AG09319 (cell line): ENCODE measurements at places on chromosomes 5 and 9.

GRCh38 chr5:51810592-51810991, 427.3 kb downstream of the ISL1 start:
- no peak for DNase-seq

DNA sequence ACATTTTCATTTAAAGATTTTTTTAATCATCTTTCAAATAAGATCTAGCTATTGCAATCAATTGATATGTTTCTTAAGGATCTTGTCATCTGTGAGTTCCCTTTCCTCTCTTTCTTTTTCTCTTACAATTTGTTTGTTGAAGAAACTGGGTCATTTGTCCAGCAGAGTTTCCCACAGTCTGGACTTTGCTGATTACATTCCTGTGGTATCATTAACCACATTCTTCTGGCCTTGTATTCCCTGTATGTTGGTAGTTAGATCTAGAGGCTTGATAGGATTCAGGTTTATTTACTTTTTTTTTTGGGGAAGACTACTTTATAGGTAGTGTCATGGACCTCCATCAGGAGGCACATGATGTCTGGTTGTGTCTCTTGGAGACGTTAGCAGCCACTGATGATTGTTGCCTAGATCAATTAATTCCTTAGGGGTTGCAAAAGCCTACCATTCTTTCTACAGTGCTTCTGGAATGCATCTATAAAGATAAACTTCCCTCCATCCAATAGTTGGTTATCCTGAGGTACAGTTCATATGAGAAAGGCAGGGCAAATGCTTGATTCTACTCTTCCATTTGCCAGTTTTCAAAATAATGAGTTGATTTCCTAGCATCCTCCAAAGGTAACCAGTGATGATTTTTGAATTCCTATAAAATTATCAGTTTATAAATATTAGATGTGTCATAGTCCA, 14.3 kb downstream of the PDE8B start:
- peak; percentile 10 for DNase-seq

GRCh38 chr5:156587012-156587411, 260.0 kb downstream of the SGCD start:
- DNase-seq = no peak

DNA sequence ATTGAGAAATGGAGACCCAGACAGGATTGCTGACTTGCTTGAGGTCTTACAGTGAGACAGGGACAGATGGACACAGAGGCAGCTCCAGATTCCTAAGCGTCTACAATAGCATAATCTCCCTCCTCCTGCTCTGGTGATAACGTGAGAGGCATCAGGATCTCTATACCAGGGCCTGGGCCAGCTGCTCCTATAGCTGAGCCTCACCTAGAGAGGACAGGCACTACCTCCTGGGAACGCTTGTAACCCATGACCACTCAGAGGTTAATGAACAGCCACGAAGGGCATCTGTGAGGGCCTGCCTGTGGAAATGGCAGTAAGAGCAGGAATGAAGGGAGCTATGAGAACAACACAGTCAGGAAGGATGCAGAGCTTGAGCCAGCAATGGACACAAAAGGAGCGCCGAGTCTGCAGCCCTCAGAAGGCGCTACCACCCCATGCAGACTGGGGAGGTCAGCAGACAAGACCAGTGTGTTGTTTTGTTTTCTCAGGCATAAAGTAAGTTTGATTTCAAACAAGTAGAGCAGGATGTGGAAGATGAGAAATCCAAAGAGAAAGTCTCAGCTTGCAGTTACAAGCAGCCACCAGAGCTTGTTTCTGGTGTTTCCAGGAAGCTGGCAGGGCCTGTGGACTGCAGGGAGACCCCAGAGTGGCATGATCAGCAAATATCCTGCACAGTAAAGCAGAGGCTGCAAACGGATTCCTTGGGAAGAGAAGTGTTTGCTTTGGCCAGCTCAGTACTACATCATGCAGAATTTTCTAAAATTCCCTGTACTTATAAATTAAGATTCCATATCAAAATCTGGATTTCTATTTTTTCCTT, 17.4 kb downstream of the ANKS6 start:
- no peak for DNase-seq

DNA sequence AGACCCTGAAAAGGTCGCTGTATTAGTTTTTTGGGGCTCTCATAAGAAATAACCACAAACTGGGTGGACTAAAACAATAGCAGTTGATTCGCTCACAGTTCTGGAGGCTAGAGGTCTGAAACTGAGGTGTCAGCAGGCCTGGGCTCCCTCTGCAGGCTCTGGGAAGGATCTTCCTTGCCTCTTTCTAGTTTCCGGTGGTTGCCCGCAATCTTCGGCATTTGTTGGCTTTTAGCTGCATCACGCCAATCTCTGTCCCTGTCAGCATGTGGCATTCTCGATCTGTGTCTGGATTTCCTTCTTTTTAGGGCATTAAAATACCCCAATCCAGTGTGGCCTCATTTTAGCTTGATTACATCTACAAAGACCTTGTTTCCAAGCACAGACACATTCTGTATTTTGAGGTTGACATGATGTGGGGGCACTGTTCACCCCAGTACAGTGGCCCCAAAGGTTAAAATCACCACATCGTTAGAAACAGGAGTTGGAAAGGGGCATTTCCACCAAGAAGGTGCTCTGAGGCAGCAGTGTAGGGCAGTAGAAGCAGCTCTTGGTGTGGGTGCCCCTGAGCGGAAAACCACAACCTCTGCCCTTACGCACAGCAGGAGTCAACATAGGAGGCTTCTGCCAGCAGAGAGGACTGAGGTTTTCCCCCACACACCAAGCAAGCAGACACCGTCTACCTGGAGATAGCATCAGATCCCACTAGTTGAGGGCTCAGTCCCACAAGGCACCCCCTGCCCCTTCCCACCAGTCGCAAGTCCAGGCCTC, 13.5 kb downstream of the ZNF79 start:
- DNase-seq = no peak

GRCh38 chr9:134698587-134699342, 57.2 kb downstream of the COL5A1 start:
- no peak for DNase-seq

DNA sequence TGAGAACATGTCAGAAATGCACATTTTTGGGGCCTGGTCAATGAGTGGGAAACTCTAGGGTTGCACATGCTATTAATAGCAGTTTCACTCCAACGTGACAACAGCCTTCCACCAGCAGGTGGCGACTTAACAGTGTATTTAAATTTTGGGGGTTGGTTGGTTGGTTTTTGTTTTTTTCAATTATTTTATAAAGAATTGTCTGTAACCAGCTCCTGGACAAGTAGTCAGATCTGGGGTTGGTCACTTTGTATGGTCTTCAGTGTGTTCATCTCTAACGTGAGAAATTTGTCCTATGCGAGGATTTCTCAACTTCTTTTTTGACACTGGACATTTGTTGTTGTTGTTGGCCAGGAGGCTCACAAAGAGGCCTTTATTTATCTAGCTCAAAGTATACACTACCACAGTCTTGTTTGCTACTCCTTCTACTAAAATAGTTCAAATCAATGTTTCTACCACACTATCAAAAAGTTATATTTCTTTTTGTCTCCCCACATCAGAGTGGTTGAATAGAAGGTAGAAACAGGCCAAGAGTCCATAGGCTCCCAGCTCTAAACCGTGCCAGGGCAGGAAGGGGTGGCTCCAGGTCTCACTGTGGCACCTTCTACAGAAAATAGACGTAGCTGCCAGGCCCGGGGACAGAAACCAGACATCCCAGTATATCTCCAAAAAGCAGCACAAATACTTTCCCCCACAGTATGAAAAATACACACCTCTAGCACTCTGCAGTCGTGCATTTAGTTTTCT, 110.4 kb downstream of the TRPM6 start:
- peak; percentile 19 for DNase-seq

- DNase-seq = no peak
These were observed 77.6 kb downstream of the ALDH1A1 start for GRCh38 chr9:72875221-72875620.

GRCh38 chr5:108503986-108504385, 122.1 kb upstream of the FBXL17 start:
- no peak for DNase-seq

DNA sequence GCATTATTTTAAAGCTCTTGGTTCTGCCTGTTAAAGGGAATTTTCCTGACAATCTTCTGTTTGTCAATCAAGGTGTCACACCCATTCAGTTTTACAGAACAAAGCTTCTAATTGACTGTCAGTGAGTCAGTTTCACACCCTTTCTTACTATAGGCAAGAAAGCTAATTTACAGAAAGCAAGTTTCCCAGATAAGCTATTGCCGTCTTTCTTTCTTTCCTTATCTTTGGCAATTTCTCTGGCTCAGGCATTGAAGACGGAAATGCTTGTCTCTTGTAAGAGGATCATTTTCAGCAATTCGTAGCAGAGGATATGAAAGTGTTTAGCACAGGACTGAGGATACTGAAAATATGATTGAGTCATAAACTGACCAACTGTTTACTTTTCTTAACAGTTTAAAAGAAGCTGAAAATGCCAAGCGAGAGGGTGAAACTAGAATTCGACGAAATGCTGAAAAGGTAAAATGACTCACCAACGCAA, 27.0 kb downstream of the SPINK5 start:
- DNase-seq = no peak

DNA sequence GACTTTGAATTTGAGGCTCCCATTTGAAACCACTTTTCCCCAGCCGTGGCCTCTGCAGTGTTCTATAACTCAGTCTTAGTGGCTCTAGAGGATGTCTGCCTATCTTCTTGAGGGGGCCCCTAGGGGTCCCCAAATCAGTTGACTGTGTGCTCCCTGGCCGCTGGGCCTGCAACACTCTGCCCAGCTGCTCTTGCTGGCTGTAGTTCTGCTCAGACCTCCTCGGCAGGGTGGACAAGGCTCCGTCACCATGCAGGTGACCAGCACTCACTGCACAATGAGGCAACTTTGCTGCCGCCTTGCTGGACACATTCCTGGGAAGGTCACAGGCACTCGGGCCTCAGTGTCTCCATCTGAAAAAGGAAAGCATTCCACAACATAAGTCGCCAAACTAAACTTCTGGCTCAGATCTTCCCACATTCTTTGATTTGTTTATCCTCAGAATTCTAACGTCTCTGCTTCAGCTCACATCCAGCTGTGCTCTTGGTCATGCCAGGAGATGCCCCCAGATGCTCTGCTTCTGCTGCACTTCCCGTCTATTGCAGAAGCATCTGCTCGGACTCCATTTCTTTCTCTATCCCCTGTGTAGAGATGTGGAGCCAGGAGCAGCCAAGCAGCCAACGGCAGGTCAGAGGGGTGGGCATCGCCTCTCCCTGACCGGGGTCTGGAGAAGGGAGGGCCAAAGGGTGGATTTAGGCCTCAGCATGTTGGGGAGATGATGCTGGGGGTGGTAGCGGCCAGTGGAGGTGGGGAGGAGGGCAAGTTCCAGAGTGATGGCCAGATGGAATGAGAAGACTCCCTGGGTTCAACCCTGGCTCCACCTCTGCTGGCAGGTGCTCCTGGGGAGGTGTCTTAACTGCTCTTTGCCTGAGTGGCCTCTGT, 133.6 kb downstream of the MVB12B start:
- DNase-seq = no peak

- no peak for DNase-seq
These were observed 46.6 kb downstream of the ARHGAP26 start for GRCh38 chr5:142816531-142817430.

GRCh38 chr9:96603305-96604003, 16.2 kb downstream of the CDC14B start:
- no peak for DNase-seq

DNA sequence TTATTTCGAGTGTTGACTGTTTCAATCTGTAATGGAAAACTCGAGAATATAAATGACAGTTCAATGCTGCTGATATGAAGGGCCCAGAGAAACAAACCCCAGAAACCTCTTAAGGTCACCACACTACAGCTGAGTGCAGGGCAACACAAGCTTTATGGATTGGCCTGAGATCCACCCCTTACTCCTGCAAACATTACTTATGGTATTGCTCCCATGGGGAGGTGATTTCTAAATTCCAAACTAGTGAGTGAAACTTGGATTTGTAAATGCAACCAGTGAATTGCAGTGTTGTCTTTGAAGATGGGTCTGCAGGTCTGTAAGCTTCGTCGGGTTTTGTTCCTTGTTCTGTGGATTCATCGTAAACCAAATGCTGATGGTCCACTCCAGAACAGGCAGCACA, 85.4 kb downstream of the NTRK2 start:
- no peak for DNase-seq

DNA sequence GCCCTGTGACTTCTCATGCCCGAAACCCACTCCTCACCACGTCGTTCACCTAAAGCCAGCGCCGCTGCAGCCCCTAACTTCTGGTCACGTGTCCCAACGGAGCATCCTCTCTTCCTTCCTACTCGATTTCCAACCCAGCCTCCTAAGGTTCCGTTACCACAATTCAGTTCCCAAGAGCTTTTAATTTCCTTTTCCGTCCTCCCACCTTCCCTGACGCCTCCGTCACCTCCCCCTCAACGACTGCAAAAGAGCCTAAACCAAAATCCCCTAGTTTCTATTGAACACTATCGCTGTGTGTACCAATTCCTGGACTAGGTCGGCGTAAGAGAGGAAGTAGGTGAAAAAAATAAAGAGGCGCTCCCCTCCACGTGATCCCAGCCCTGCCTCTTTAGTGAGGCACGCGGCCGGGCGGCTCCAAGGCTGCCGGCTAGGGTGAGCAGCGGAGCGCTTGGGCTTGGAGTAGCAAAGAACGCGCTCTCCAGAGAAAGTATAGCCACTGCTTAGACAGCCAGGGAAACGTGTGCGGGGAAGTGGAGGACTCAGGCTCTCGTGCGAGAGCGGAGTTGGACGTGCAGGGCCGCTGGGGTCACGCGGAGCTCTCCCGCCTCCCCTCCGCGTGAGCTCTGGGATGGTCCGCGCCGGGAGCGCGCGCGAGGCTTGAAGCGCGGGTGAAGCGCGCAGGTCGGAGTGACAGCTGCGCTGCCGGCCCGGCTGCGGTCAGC, at the start of the genes CENPP and NOL8:
Gene CENPP, plus strand, starts transcription at position 685 of the 722 bp plus-strand sequence.
Gene NOL8, minus strand, starts transcription at position 82 of the 722 bp plus-strand sequence. CDS start 1,189 bp downstream, outside the sequence.
- peak; percentile 57 for DNase-seq

DNA sequence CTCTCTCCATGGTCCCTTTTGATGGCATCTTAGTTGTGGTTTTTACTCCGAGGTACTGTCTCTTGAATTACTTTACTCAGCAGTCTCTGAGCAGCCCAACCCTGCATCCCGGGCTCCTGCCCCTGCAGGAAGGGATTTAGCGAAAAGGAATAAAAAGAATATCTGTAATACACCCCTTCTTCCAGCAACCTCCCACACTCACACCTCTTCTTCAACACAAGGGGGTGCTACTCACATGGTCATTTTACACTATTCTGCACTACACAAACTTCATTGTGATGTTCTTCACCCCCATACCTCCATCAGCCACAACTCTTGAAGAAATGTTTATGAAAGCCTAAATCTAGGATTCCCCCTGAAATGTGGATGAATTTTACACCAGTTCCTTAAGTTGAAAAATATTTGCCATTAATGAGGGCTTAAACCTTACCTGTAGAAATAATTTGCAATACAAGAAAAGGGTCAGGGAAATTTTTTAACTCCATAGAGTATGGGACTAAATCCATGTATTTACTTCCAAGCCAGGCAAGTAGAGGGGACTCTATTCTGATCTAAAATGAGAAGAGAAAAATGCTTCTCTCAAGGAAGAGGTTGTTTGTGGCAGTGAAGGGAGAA, 26.0 kb downstream of the TPD52L3 start:
- peak; percentile 38 for DNase-seq

- no peak for DNase-seq
These were observed 19.1 kb downstream of the MAN2A1 start for GRCh38 chr5:109708813-109709212.

GRCh38 chr5:10360686-10361085, 7.2 kb downstream of the MARCHF6 start:
- DNase-seq = no peak
